CD4-positive, alpha-beta T cell (primary cell): ENCODE measurements at places on chromosomes 12 and 14.

DNA sequence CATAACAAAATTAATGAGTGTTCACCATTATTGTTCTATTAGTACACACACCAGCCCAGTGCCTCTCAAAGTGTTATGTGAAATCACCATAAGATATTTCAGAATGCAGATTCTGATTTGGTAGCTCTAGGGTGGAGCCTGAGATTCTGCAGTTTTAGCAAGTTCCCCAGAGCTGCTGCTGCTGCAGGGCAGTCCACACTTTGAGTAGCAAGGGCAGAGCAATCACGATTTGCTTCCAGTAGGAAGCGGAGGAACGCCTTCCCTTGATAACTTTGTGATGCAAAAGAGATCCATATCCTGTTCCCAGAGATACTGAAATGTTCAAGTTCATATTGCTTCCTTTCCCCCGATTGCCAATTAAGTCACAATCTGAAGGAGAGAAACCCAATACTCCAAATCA, 57.9 kb downstream of the SLC17A8 start:
- DNase-seq = no peak

DNA sequence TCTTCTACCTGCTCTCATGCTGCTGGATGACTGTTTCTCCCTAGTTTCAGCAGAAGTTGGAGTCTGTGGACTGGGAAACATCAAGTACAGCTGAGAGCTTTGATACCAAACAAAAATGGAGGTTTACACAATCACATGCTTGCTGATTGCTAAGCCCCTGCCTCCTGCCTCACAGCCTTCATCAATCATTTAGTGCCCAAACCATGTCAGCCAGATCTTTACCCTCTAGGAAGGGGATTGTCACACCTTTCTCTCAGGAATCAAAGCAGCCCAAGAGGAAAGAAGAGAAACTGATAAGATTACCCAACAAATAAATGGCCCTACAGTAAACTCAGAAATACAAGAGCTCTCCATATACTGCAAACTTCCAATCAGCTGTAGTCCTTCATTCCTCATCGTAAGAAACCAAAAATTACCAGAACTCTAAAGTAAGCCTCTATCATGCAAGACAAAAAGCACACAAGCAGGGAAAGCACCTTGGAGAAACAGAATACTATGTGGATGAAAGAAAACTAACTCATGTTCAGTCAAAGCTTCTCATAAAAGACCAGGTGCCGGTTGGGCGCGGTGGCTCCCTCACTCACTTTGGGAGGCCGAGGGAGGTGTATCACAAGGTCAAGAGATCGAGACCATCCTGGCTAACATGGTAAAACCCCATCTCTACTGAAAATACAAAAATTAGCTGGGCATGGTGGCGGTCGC, 63.6 kb upstream of the RESF1 start:
- DNase-seq = no peak

- peak; percentile 64 for DNase-seq
Observed at GRCh38 chr12:9331218-9331626, 123.0 kb upstream of the PZP start.

- no peak for DNase-seq
Observed at GRCh38 chr12:79168687-79169086, 304.1 kb downstream of the SYT1 start.

DNA sequence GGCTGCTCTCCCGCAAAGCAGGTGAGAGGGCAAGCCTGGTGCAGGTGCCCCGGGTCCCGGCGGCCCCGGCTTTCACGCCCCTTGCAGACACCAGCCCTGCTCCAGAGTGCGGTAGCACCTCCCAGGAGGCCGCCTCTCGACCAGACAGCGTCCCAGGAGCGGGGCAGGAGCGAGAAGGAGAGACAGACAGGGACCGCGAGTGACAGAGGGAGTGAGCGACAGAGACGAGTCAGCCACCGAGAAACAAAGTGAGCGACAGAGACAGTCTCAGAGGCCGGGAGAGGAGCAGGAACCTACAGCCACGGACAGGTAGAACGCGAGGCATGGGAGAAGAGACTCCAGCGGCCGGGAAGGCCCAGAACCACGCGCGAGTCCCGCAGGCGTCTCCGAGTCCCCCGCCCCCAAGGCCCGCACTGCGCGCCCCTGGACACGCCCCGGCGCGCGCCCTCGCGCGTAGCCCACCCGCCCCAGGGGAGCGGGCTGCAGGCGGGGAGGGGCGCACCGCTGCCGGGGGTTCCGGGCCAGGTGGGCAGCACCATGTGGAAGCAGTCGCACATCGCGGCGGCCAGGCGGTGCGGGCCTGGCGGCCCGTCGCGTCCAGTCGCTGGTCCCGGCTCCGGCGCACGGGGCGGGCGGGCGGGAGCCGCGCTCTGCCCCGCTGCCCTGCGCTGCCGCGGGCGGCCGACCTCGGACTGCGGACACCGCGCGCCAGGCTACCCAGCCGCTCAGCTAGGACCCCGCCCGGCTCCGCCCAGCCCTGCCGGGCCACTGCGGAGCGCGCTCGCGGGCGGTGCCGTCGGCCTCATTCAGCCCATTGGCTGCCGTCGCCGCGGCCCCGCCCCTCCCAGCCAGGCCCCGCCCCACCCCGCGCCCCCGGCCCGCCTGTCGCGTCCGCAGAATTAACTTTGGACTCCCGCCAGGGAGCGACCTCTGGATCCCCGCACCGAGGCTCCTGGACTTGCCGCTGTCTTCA, at the start of gene AHNAK2:
Gene AHNAK2, minus strand, starts transcription at position 694 of the 973 bp plus-strand sequence. Its CDS starts 137 bp downstream, at position 557.
- peak; percentile 29 for DNase-seq

- no peak for DNase-seq
Observed at GRCh38 chr12:69998011-69998410, 173.0 kb downstream of the MYRFL start.

DNA sequence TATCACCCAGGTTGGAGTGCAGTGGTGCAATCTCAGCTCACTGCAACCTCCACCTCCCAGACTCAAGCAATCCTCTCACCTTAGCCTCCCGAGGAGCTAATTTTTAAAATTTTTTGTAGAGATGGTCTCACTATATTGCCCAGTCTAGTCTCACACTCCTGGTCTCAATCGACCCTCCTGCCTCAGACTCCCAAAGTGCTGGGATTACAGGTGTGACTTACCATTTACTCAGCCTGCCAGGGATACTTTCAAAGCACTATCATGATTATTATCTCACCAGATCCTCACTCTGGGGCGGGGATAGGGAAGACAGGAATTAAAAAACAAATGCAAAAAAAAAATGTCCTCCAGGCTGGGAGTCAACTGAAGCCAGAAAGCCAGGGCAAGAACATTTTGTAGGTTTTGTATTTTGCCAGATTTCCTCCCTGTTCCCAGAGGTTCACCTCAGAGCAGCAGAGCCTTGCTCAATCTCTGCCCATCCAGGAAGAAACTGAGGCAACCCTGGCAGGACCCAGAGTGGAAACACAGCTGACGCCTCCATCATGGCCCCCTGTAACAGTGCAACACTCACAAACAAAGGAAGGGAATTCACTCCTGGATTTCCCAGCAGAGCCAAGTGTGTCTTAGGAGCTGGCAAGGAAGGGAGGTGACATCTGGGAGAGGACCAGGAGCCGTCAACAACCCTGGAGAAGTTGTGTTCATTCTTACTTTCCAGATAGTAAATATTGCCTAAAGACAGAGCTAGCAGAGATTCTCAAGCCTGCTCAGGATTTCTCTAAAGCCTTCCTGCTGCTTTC, 73.9 kb downstream of the IRF2BPL start:
- no peak for DNase-seq

DNA sequence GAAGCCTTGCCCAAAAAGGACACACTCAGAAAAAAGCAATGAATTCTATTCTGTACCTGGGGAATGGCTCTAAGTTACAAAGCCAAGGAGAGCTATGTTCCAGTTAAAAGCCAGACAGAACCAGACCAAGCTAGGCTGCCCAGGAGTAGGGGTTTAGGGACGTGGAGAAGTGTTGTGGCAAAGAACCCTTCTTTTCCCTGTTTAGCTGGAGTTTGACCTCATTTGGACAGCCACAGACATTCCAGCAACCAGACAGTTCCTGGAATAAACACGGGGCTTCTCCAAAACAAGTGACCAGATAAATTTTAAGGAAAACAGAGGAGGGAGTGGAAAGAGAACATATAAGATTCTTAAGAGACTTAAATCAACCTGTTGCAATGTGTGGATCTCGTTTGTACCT, 62.3 kb downstream of the GCH1 start:
- DNase-seq = no peak

- peak; percentile 65 for DNase-seq
Observed at GRCh38 chr14:34324363-34324795, 137.7 kb downstream of the SPTSSA start.

GRCh38 chr12:108738170-108738569, 6.9 kb upstream of the CORO1C start:
- no peak for DNase-seq
